H7 (cell line): ENCODE measurements at places on chromosomes 2 and 18. TPM values are rescaled to one million over a fixed set of nuclear protein-coding genes. Genes with fewer than 3 reads are reported as not detected.
A peak's percentile ranks its signal among the peaks of the same experiment; 100 is the strongest.

Gene HOXD11
- 0.22 TPM in 1 of 2 replicates, not detected in the other for total RNA-seq

Gene LTBP1
- total RNA-seq: 19.6 and 27.4 TPM in 2 replicates

- no peak for DNase-seq
Measured at GRCh38 chr2:149178612-149179011, 140.1 kb downstream of the LYPD6B start.

GRCh38 chr2:152755029-152755428 is 36.6 kb downstream of the ARL6IP6 start:
- peak; percentile 8 for DNase-seq

DNA sequence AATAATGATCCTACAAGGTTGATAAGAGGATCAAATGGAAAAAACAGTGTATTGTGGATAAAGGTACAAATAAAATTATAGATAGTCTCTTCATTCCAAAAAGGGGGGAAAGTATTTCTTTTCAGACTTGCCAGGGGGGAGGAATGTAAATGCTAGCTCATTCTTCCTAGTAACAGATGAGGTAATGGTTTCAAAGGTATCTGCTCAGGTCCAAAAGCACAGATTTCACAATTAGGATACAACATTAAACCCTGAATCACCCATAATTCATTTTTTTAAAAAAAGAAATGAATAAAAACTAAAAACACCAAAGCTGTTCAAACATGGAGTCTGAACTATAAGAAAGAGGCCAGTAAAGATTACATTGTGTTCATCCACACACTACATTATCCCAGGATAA is 142.0 kb downstream of the ATAD2B start:
- no peak for DNase-seq

DNA sequence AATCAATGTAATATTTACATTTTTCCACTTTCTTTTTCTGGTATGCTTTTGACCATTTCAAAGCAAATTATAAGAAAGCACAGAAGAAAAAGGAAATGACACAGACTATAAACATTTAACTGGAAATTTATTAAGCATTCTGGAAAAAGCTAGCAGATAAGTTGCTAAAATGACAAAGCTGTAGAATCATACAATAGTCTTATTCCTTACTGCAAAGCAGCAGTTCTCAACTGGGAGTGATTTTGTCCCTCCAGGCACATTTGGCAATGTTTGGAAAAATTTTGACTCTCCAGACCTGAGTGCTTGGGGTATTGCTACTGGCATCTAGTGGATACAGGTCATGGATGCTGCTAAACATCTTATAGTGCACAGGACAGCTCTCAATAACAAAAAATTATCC is 75.1 kb downstream of the MBD5 start:
- no peak for DNase-seq

- no peak for DNase-seq
Measured at GRCh38 chr2:25362434-25363145, 20.9 kb upstream of the DNMT3A start.

GRCh38 chr2:96764253-96764637 is 3.5 kb downstream of the CNNM4 start:
- DNase-seq: peak; percentile 52

GRCh38 chr2:188897096-188897495 is 77.1 kb upstream of the COL3A1 start:
- DNase-seq: no peak

GRCh38 chr2:176398243-176399073 is 129.2 kb downstream of the MTX2 start:
- DNase-seq: no peak
